H9 (cell line): ENCODE measurements at places on chromosomes 7 and 10. TPM values are rescaled to one million over a fixed set of nuclear protein-coding genes. Genes with fewer than 3 reads are reported as not detected.

NANOS1 gene
- 4.5 and 5.5 TPM in 2 replicates for total RNA-seq

PLEKHS1 gene
- not detected in 2 replicates for total RNA-seq

SNX10 gene
- total RNA-seq: 9.4 and 9.6 TPM in 2 replicates

BZW2 gene
- total RNA-seq: 60.2 and 64.6 TPM in 2 replicates

TWIST1 gene
- not detected in 2 replicates for total RNA-seq

MAGI2 gene
- total RNA-seq: 14.3 and 14.7 TPM in 2 replicates

- no peak for DNase-seq
- H3K4me3 ChIP-seq: no peak overlapping the region
- peaks cover 96% of the 10 kb centered on the region for H3K36me3 ChIP-seq
These were observed 53.7 kb downstream of the ZRANB1 start for GRCh38 chr10:124995605-124996004.

- H3K27me3 ChIP-seq: no peaks in the 10 kb centered on the region
- H3K27ac ChIP-seq: no peak overlapping the region
- H3K4me1 ChIP-seq: no peaks in the 10 kb centered on the region
- no peak for DNase-seq
- no peak overlapping the region for H3K4me3 ChIP-seq
These were observed 26.2 kb upstream of the ZNF862 start for GRCh38 chr7:149811831-149812490.

- no peak for DNase-seq
- no peaks in the 10 kb centered on the region for H3K4me1 ChIP-seq
- H3K4me3 ChIP-seq: no peak overlapping the region
- no peaks in the 10 kb centered on the region for H3K27me3 ChIP-seq
These were observed 21.7 kb upstream of the MACC1 start for GRCh38 chr7:20238754-20239324.

DNA sequence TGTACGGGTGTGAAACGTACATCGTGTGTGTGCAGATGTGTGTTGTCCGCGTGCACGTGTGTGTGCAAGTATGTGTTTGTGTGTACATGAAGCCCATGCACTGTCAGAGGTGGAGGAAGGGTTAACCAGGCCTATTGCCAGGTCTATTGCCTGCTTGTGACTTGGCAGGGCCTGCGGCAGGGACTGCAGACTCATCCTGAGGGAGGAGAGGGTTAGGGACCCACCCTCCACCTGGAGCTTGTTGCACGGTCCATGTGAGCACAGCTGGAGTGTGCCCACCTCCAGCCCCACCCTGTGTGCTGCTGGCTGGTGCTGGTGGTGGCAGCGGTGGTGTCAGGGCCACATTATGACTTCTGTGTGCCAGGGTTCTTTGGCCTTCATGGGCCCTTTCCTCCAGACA, 7.1 kb upstream of the AQP1 start:
- H3K27me3 ChIP-seq: no peaks in the 10 kb centered on the region
- no peaks in the 10 kb centered on the region for H3K36me3 ChIP-seq
- H3K27ac ChIP-seq: no peak overlapping the region
- no peaks in the 10 kb centered on the region for H3K4me1 ChIP-seq

- H3K27me3 ChIP-seq: no peaks in the 10 kb centered on the region
- DNase-seq: peak; percentile 53
- no peak overlapping the region for H3K4me3 ChIP-seq
- peaks cover 2% of the 10 kb centered on the region; the same call in 1 of the 3 replicates for H3K36me3 ChIP-seq
- no peaks in the 10 kb centered on the region for H3K4me1 ChIP-seq
These were observed 5.9 kb upstream of the OR2A25 start for GRCh38 chr7:144063710-144064109.

GRCh38 chr7:139679731-139680594, 97.8 kb downstream of the HIPK2 start:
- H3K4me1 ChIP-seq: no peaks in the 10 kb centered on the region; the same call in 1 of the 2 replicates
- no peak for DNase-seq
- no peak overlapping the region for H3K27ac ChIP-seq
- H3K27me3 ChIP-seq: no peaks in the 10 kb centered on the region

DNA sequence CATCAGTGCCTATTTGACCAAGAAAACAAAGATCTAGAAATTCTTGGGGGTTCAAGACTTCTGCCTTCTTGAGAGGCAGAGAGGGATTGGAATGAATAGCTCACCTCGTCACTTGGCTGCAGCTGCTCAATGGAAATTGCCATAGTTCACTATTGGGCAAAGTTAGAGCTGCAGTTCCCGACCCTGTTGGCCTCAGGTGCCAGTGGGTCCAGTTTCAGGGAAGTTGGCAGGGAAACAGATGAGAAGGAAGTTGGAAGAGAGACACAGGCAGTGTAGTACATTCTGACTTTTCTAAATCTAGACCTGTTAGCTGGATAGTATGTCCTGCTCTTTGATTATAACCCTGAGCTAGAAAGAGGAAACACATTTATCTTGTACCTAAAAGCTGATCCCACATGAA, 19.1 kb downstream of the A1CF start:
- H3K4me3 ChIP-seq: no peak overlapping the region
- no peak overlapping the region for H3K27ac ChIP-seq
- H3K4me1 ChIP-seq: no peaks in the 10 kb centered on the region
- H3K27me3 ChIP-seq: no peaks in the 10 kb centered on the region

- H3K27me3 ChIP-seq: no peaks in the 10 kb centered on the region
- peaks cover 10% of the 10 kb centered on the region for H3K4me1 ChIP-seq
- H3K36me3 ChIP-seq: peaks cover 76% of the 10 kb centered on the region
- DNase-seq: no peak
These were observed 9.5 kb downstream of the SEPHS1 start for GRCh38 chr10:13338390-13339110.

- DNase-seq: peak; percentile 52
- H3K36me3 ChIP-seq: no peaks in the 10 kb centered on the region
- H3K4me1 ChIP-seq: no peaks in the 10 kb centered on the region
- H3K27me3 ChIP-seq: no peaks in the 10 kb centered on the region
- H3K27ac ChIP-seq: no peak overlapping the region
- no peak overlapping the region for H3K4me3 ChIP-seq
These were observed 45.1 kb upstream of the LYZL1 start for GRCh38 chr10:29243750-29244149.

- no peak overlapping the region for H3K27ac ChIP-seq
- no peak overlapping the region for H3K4me3 ChIP-seq
- no peaks in the 10 kb centered on the region for H3K4me1 ChIP-seq
- H3K36me3 ChIP-seq: no peaks in the 10 kb centered on the region
- no peak for DNase-seq
These were observed 192.4 kb upstream of the DKK1 start for GRCh38 chr10:52121688-52122087.

GRCh38 chr7:32762925-32763293, 128.7 kb downstream of the KBTBD2 start:
- no peak overlapping the region for H3K27ac ChIP-seq
- peaks cover 2% of the 10 kb centered on the region; the same call in 1 of the 2 replicates for H3K4me1 ChIP-seq
- no peak overlapping the region for H3K4me3 ChIP-seq
- H3K27me3 ChIP-seq: peaks cover 18% of the 10 kb centered on the region; the same call in 1 of the 2 replicates
- peaks cover 2% of the 10 kb centered on the region; the same call in 1 of the 3 replicates for H3K36me3 ChIP-seq

DNA sequence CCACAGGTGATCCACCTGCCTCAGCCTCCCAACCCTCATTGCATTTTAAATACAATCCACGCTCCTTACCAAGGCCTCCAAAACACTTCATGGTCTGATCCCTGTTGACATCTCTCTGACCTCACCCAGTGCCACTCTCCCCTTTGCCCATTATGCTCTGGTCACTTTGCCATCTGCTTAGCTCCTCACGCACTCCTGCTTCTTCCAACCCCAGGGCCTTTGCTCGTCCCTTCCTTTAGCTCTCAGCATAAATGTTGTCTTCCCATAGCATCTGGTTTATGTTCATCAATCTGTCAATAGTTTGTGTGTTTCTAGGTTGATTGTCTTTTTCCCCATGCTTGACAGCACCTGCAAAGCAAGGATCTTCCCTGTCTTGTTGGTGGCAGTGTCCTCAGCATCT, 14.1 kb downstream of the NPFFR1 start:
- DNase-seq: no peak
- no peak overlapping the region for H3K4me3 ChIP-seq
- H3K4me1 ChIP-seq: peaks cover 10% of the 10 kb centered on the region
- H3K36me3 ChIP-seq: no peaks in the 10 kb centered on the region
- no peaks in the 10 kb centered on the region for H3K27me3 ChIP-seq
- H3K27ac ChIP-seq: no peak overlapping the region

GRCh38 chr7:102912742-102913141, at the start of gene LRRC17:
Gene LRRC17 (plus strand): TSS chr7:102913000. CDS start chr7:102933914, 20,914 bp downstream.
- no peaks in the 10 kb centered on the region for H3K27me3 ChIP-seq
- H3K27ac ChIP-seq: no peak within 1 kb of the TSS
- no peak for DNase-seq
- H3K36me3 ChIP-seq: peaks cover 2% of the 10 kb centered on the region; the same call in 1 of the 2 replicates
- H3K4me3 ChIP-seq: no peak within 1 kb of the TSS
- peaks cover 3% of the 10 kb centered on the region for H3K4me1 ChIP-seq

GRCh38 chr7:48708122-48708521, 216.2 kb upstream of the CDC14C start:
- no peaks in the 10 kb centered on the region for H3K27me3 ChIP-seq
- no peak for DNase-seq
- H3K27ac ChIP-seq: no peak overlapping the region

DNA sequence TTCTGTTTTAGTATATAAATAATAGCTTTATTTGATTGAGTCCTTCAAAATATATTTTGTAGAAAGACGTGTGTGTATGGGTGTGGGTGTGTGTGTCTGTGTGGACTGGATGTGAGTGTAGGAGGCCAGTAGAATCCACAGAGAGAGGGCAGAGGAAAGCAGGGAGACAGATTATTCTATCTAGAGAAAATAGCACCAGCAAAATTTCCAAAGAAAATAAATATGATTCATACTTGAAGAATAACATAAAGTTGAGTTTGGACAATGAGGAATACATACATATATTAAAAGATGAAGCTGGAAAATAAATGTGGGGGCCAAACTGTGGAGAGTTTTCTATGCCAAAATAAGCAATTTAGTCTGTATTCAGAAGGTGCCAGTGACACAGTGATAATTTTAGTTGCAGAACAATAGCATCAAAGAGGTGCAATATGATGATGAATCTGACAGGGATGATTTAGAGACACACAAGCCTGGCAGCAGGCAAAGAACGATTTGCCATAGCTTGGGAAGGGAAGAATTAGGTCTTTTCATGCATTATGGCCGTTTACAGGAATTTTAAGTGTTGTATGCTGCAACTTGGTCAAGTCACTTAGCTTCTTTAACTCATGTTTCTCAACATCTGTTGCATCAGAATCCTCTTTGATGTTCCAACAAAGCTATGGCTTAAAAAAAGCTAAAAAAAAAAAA, 121.3 kb downstream of the SEMA3A start:
- no peak overlapping the region for H3K4me3 ChIP-seq
- H3K36me3 ChIP-seq: peaks cover 8% of the 10 kb centered on the region; the same call in 2 of the 3 replicates
- no peaks in the 10 kb centered on the region for H3K27me3 ChIP-seq
- H3K4me1 ChIP-seq: no peaks in the 10 kb centered on the region
- DNase-seq: no peak

DNA sequence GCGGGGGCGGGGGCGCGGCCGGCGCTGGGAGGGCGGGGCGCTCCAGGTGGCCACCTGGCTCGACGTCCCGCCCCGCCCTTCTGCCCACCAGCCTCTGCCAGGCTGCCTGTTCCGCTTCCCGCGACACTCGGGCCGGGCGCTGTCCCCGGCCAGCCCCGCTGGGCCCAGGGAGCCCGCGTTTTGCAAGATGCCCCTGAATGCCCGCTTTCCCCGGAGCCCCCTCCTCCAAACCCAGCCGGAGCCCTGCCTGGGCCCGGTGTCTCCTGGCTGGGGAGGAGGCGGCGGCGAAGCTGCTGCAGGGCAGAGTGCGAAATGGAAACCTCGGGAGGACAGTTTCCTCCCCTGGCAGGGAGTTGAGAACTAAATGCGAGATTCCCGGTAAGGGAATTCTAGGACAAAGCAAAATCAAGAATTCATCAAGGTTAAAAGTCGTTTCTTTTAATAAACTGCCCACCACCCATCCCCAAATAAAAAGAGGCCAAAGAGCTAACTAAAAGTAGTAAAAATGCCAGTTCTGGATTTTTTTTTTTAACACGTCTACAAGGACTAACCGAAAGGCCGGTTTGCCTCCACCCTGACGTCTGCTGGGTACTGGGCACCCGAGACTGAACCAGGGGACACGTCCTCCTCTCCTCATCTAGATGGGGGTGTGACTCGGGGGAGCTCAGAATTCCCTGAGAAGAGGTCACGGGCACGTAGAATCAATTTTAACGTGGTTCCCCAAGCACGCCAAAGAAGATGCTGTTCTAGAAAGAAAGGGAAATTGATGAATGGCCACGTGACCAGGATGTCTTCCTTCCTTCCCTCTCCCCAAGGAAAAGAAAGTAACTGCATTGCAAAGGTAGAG, 200.4 kb upstream of the NFE2L3 start:
- H3K36me3 ChIP-seq: peaks cover 12% of the 10 kb centered on the region
- H3K27me3 ChIP-seq: no peaks in the 10 kb centered on the region
- no peak overlapping the region for H3K27ac ChIP-seq
- peaks cover 14% of the 10 kb centered on the region; the same call in 1 of the 2 replicates for H3K4me1 ChIP-seq
- peak overlapping the region; percentile 79 for H3K4me3 ChIP-seq

DNA sequence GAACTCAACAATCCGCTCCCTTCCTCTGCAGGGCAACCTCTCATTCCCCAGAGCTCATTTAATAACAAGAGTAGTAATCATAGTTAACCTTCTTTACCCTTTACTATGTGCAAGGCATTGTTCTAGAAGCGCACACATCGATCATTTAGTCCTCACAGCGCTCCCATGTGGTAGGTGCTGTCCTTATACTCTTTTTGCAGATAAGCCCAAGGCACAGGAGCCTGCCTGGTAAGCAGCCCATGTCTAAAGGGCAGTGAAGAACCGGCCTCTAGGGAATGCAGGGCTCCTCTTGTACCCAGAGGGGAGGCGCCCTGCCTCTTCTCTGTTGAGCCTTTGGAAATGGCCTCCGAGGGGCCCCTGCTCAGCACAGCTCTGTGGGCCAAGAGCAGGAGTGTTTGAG, 14.3 kb downstream of the CHST3 start:
- H3K27me3 ChIP-seq: no peaks in the 10 kb centered on the region
- no peaks in the 10 kb centered on the region for H3K36me3 ChIP-seq
- H3K27ac ChIP-seq: no peak overlapping the region
- peak; percentile 62 for DNase-seq

GRCh38 chr10:33126742-33127141, 168.7 kb upstream of the ITGB1 start:
- H3K27ac ChIP-seq: no peak overlapping the region
- no peaks in the 10 kb centered on the region for H3K4me1 ChIP-seq
- no peak overlapping the region for H3K4me3 ChIP-seq
- no peaks in the 10 kb centered on the region; the same call in 1 of the 2 replicates for H3K27me3 ChIP-seq
- H3K36me3 ChIP-seq: no peaks in the 10 kb centered on the region
- DNase-seq: no peak

- H3K4me3 ChIP-seq: no peak overlapping the region
- H3K27ac ChIP-seq: no peak overlapping the region
- H3K27me3 ChIP-seq: no peaks in the 10 kb centered on the region
- no peak for DNase-seq
- H3K4me1 ChIP-seq: no peaks in the 10 kb centered on the region
These were observed 10.4 kb downstream of the SYPL1 start for GRCh38 chr7:106101726-106102125.

- H3K27ac ChIP-seq: no peak overlapping the region
- no peaks in the 10 kb centered on the region for H3K27me3 ChIP-seq
- H3K4me1 ChIP-seq: no peaks in the 10 kb centered on the region
- no peak for DNase-seq
These were observed 175.7 kb downstream of the FOXP2 start for GRCh38 chr7:114590298-114590697.

DNA sequence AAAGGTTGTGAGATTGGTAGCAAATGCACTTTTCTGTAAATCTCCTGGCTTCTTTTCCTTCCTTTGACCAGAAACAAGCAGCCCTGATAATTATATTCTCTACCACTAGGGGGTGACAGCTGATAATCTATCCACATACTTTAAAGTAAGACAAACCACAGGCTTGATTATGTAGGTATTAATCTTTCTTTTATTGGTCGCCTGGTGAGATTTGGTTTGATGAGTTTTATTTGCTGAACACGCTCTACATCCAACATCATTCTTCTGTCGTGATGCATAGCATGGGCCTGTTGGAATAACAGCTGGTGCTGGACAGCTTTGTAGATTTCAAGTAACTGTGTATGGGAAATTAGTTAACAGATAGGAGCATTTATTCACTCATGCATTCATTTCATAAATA, 63.5 kb downstream of the ZNF365 start:
- H3K4me1 ChIP-seq: no peaks in the 10 kb centered on the region
- H3K36me3 ChIP-seq: no peaks in the 10 kb centered on the region
- H3K27ac ChIP-seq: no peak overlapping the region
- no peaks in the 10 kb centered on the region for H3K27me3 ChIP-seq
- no peak for DNase-seq
